ENCODE measurements at places on chromosomes 4 and X.

GRCh38 chr4:68077737-68078136 lies 51.9 kb downstream of the TMPRSS11F start:
- DNase-seq = no peak

DNA sequence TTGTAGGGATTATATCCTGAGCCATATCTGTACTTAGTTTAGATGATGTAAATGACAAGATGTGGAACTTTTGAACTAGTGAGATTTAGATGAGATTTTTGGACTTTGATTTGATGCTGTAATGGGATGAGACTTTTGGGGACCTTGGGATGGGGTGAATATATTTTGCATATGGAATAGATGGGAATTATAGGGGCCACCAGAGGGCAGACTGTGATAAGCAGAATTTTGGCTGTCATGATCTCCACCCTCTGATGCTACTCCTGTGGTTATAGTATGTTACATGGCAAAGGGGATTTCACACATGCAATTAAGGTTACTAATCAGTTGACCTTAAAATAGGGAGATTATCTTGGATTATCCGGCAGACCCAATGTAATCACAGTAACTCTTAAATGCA lies 214.0 kb upstream of the NHS start:
- no peak for DNase-seq

DNA sequence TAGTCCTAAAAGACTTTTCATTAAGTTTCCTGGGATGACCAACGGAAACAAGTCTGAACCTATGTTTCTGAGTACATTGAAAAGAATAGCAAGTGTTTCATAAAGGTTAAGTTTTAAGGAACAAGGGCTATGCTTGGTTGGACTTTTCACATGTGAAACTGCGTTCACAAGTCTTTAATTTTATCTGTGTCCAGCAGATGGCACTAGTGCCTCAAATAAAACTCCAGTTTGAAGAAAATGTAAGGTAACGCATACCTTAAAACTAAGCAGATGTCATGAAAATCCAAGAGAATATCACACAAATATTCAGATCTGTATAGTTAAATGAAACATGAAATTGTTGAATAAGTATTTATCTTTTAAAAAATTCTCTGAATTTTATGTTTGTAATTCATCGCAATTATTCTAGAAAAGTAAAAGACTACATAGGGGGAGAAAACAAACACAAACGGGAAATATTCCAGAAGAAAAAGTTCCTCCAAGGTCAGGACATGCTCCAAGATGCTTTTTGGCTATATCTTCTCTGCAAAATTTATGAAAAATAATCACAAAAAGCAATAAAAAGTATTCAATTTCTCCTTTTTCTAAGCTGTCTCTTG lies 89.6 kb upstream of the MAD2L1 start:
- peak; percentile 91 for DNase-seq

- no peak for DNase-seq
Measured at GRCh38 chrX:3124031-3124430, 82.8 kb downstream of the ARSF start.

GRCh38 chr4:111556851-111557250 lies 588.4 kb upstream of the FAM241A start:
- no peak for DNase-seq

DNA sequence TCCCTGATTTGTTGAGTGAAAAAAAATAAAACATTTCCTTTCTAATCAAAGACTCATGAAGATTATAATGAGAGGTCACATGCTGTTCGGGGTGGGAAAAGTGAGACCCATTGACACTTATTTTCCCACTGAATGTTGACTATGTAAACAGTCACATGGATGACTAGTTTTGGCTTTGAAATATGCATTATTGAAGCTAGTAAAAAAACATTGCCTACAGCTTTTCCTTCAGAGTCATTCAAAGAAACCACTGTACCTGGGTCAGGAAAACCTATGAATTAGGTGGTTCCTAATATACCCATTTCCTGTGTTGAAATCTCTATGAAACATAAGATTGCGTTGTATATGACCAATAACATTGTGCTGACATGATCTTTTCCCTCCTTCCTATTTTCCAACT lies 251.2 kb downstream of the CFAP299 start:
- no peak for DNase-seq

DNA sequence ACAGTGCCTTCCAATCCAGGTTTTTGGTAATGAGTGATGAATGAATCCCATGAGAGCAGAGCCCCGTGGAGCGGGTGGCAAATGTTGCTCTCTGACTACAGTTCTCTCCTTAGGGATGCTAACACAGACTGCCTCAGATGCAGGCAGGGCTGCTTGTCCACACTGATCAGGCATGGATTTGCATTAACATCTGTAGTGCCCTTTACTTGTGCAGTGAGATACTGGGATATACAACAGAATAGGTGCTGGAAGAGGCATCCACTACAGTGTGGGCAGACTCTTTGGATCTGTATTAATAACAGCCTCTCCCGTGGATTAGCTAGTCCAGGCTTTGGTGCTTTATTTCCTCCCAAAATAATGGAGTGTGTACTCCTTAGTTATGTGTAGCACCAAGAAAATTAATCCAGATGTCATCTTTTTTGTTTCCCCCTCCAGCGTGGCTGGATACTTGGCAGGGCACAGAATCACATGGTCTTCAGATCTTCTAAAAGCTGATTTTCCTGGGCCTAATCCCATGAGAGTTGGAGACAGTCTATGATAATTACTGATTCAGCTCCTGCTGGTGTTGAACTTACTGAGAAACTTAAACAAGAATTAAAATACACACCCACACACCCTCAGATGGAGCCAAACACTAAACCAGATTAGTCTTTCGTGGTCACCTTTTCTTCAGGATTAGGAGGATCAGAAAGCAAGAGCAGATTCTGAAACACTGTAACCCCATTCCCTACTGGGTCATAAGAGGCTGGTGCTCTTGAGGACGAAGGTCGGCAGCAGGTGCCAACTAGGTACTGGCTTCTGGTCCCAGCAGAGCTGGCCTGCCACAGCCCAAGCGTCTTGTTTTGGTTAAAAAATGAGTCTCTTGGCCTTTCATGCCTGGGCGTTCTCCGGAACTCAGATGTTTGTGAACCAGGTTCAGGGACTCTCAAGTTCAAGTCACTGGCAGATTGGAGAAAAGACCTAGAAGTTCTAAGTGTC lies 23.1 kb upstream of the NAP1L5 start:
- DNase-seq = no peak

- no peak for DNase-seq
Measured at GRCh38 chr4:175253184-175253902, 335.2 kb downstream of the ADAM29 start.

GRCh38 chrX:34972206-34972605 lies 29.6 kb downstream of the FAM47B start:
- no peak for DNase-seq

GRCh38 chr4:115970859-115971258 lies 857.4 kb upstream of the NDST4 start:
- DNase-seq = no peak

- no peak for DNase-seq
Measured at GRCh38 chr4:183885205-183885720, 19.8 kb upstream of the STOX2 start.

DNA sequence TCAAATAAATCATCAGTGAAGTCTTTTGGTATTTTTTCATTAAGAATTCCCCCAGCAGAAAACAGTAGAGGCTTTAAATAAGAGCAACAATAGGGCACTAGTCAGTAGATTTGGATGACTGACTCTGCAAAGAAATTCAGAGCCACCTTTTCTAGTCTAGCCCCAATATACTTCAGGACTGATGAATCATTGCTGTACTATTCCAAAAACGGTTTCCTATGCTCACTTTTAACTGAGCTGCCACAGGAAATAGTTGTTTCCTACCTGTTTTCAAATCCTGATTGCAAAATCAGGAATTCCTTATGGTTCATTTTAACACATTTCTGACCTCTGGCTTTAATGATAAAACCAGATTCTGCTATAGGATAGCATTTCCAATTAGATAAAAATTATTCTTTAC lies 171.6 kb downstream of the NR3C2 start:
- DNase-seq = no peak
